ENCODE measurements at places on chromosomes 1 and 21. TPM values are rescaled to one million over a fixed set of nuclear protein-coding genes. Genes with fewer than 3 reads are reported as not detected.

DNA sequence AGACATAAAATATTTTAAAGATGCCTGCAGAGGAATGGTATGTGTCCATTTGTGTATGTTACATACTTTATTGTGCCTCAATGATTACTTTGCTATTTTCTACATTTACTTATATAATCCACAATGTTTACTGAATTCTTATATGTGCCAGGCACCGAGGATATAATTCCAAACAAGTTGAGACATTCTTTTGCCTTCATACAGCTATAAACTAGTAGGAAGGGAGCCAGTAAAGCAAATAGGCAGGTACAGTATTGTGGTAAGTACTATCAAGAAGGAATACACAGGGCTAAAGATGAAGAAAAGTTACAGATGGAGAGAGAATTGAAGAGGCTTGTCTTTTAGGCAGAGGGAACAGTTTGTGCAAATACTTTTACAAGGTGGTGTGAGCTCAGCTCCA lies 131.6 kb downstream of the DISP1 start:
- no peaks in the 10 kb centered on the region for H3K36me3 ChIP-seq
- no peaks in the 10 kb centered on the region for H3K27me3 ChIP-seq
- H3K4me1 ChIP-seq, result no peaks in the 10 kb centered on the region
- no peak overlapping the region for H3K4me3 ChIP-seq
- H3K27ac ChIP-seq, result no peak overlapping the region
- no peak for DNase-seq

HRNR gene
- total RNA-seq, result not detected

GRCh38 chr21:17532292-17532691 lies 19.4 kb downstream of the CXADR start:
- H3K4me3 ChIP-seq, result no peak overlapping the region
- H3K27ac ChIP-seq, result no peak overlapping the region
- H3K4me1 ChIP-seq, result no peaks in the 10 kb centered on the region
- no peaks in the 10 kb centered on the region for H3K27me3 ChIP-seq
- no peak for DNase-seq

DNA sequence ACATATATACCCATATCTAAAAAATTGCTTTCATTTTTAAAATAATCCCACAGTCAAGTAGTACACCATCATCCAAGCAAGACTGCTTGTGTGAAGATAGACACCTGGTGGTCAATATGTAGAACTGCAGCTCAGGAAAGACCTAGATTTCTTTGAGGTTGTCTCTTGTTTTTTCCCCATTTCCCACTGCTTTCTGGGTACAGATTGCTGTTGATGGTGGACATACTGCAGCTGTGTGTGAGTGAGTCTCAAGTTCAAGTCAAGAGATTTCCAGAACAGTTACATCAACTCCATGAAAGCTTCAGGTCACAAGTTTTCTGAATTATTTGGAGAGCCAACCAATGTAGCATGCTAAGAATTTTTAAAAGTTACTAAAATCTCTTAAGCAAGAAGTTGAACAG lies 306.4 kb downstream of the DUSP10 start:
- no peaks in the 10 kb centered on the region for H3K36me3 ChIP-seq
- no peak overlapping the region for H3K4me3 ChIP-seq
- H3K27ac ChIP-seq, result no peak overlapping the region
- no peak for DNase-seq
- peaks cover 8% of the 10 kb centered on the region for H3K4me1 ChIP-seq

All from tibial nerve (tissue), 4 donors.